ENCODE measurements at places on chromosomes 4 and X.
A peak's percentile ranks its signal among the peaks of the same experiment; 100 is the strongest.

- no peak for DNase-seq
Measured at GRCh38 chr4:6767748-6768538, 14.6 kb upstream of the KIAA0232 start.

GRCh38 chr4:83340692-83341343 lies 6.2 kb upstream of the HPSE start:
- DNase-seq, result peak; percentile 42

DNA sequence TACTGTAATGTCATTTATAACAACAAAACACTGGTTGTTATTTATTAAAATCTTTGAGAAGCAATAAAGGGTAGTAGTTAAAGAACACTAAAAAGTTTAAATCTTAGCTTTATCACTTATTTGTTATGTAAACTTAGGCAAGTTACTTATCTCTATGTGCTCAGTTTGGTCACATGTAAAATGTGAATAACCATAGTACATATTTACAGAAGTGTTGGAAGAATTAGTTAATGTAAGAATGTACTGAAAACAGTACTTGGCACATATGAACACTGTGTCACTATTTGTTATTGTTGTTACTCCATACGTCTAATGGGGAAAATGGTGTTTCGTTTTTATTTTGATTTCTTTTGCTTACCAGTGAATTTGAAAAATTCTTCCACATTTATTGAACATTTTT lies 9.1 kb downstream of the NEK1 start:
- no peak for DNase-seq

DNA sequence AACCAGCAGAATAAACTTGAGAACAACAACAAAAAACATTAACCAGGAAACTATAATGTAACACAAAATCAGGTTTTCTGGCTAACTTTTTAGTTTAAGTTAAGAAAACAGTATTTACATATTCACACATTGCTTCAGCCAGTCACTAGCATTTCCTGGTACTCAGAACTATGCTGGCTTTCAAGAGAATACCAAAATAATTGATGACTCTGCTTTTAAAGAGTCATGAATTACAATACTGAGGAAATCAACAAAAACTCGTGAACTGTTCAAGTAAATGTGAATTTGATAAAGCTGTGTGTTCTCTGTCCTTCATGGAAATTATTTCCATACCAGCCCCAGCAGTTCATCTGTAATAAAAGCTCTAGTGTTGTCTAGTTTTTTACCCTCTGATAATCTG lies 27.4 kb downstream of the PRSS12 start:
- no peak for DNase-seq

DNA sequence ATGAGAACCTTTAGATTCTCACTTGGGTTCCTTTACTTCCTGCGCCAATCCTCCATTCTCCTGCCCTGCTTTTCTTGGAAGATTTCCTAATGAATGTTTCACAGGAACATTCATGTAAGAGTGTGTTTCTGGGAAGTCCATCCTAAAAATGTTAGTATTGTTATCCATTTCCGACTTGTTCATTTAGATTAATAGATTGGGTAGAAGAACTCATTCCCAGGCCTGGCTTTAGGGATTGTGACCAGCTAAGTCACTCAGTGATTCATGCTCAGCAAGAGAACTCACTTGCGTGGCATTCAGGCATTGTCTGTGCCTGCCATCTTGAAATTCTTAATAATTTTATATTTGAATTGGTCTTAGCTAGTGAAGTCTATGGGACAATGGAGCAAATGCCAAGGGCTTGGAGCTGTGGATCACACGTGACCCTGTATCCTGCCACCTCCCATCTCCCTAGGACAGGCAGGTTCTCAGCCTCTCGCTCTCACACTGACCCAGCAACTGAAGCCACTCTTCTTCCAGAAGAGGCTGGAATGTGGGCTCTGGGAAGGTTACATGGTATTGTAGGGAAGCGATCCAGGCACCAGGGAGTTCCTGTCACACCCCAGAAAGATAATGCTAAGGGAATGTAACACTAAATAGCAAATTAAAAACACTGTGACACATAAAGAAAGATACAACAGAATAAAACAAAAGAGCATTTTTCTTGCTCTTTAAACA lies 562.1 kb downstream of the TMA16 start:
- no peak for DNase-seq

DNA sequence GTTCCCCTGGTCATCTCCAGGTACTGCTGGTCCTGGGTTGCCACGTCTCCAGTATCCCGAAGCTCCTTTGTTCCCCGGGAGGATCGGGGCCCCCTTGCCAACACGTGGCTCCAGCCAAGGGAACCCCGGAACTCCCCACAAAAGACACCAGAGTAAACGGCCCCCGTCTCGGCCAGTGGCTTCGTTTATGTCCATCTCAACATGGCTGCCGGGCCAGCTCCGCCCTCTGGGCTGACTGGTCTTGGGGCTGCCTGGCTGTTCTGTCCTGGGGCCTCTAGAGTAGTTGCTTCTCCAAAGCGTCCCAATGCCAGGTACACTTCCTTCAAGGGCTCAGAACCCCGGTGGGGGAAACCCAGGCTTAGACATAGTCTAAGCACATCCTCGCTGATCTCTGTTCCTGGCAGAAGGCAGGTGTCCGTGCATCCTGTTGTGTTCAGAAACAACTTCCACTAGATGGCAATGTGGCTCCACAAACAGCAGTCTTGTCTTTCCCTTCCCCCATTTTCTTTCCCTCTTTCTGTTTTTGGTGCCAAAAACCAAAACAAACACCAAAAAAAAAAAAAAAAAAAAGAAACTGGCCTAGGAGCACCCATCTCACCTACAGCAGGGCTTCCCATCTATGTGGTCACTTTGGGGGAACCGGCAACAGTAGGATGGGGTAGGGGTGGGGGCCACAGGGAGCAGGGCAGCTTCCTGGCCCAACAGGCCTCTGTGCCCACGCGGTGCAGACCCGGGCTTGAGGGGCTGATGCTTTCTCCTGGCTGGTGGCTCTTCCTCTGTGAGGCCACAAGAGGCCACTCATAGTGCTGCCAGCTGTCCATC lies 35.3 kb downstream of the NBDY start:
- no peak for DNase-seq

- no peak for DNase-seq
Measured at GRCh38 chr4:82785611-82786400, 12.8 kb downstream of the SCD5 start.

GRCh38 chr4:169338241-169338640 lies 67.5 kb upstream of the SH3RF1 start:
- DNase-seq, result no peak

DNA sequence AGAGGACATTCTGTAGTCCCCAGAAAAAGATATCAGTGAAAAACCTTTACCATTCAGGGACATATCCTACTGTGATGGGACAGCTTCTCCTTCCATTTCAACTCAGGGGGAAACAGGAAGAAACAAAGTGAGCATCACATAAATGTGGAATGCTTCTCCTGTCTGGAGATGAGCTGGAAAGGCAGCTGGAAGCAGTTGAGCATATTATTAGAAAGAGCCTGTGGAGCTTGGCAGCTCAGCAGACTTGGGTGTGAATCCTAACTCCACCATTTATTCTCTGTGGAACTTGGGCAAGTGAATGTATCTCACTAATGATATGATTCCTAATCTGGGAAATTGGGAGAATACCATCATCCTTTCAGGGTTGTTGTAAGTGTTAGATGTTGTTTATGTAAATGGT lies 232.1 kb upstream of the F9 start:
- no peak for DNase-seq

- no peak for DNase-seq
Measured at GRCh38 chrX:38326086-38326485, 1.2 kb downstream of the RPGR start.

GRCh38 chr4:122503214-122503613 lies 46.7 kb upstream of the IL2 start:
- peak; percentile 2 for DNase-seq

DNA sequence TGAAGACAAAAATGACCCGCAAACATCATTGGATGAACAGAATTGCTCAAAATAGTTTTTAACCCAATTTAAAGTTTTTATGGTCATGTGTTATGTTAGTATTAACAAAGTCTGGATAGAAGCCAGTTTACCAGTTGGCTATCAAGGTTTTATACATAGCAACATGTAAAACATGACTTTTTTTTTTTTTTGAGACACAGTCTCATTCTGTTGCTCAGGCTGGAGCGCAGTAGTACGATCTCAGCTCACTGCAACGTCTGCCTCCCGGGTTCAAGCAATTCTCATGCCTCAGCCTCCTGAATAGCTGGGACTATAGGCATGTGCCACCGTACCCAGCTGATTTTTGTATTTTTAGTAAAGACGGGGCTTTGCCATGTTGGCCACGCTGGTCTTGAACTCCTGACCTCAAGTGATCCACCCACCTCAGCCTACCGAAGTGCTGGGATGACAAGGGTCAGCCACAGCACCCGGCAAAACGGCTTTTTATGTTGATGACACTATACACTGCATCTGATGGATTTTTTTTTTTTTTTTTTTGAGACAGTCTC lies 3.4 kb downstream of the SAT1 start:
- no peak for DNase-seq

DNA sequence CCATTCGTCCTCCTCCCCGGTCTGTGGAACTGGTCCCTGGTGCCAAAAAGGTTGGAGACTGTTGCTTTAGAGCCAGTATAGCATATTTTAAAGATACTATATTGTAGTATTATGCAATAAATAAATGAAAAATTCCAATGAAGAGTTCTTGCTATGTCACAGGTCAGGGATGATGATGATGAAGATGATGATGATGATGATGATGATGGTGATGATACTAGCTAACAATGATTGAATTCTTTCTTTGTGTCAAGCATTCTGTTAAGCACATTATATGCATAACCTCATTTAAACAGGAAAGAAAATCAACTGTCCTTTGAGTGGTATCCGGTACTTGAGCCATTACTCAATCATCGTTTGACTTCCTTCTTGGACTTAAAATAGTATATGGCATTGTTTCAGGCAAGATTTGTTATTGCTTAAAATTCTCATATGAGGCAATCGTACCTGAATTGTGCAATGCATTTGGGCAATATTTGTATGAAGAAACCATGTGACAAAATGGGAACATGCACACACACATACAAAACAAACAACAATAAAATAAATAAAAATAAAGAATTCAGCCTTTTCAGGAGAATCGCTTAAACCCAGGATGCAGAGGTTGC lies 22.8 kb upstream of the TLR2 start:
- no peak for DNase-seq

DNA sequence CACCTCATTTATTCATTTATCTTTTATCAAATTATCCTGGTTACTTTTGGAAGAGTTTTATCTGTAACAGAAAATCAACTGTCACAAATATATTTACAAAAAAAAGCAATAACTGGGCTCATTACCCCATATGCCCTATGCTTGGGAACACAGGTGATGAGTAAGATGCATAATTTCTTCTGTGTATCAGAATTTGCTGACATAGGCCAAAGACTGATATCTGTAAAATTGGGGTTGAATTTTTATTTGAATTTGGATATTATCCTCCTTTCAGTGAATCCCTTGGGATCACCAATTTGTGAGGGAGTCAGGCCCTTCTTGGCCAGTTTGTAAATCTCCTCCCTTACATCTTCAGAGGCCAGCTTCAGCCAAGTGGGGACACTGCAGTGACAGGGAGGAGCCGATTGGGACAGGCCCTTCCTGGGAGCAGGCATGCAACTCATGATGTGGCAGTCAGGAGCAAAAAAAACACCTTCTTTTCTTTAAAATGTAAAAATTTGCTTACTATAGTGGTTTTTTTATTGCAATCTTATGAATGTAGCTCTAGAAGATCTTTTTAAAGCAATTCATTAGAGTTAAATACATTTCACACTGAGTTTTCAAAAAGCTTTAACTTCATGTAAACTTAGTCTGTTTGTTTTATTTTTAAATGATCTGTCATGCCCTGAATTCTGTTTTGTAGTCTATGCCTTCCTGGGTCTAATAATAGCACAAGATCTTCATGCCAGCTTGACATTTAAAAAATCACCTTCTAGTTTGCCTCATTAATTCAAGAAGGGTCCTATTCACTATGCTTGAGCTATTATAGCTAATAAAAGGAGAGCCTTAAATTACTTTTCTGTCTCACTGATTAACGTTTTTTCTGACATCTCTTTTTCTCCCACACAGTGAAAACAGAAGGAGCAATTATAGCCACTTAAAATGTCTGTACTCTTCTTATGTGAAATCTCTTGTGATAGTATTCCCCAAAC lies 136.6 kb upstream of the SPRY1 start:
- no peak for DNase-seq

DNA sequence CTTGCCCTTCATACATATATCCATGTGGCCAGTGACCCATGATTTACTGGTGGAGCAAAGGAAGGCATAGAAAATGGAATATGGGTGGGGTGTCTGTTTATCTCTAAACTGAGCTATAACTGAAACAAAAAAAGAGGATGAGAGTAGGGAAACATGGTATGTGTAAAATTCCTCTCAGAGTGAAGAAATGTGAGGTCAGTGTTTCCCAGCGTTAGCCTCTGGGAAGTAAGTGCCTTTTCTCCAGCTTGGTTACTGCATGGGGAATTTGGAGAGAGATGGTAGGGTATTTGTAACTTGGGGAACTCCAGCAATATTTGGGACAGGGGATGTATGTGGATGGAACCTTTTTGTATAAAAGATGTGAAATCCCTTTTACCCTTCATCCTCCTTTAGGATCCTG lies 89.4 kb downstream of the AFF1 start:
- DNase-seq, result no peak

- DNase-seq, result no peak
Measured at GRCh38 chrX:148878371-148878770, 378.0 kb downstream of the AFF2 start.

DNA sequence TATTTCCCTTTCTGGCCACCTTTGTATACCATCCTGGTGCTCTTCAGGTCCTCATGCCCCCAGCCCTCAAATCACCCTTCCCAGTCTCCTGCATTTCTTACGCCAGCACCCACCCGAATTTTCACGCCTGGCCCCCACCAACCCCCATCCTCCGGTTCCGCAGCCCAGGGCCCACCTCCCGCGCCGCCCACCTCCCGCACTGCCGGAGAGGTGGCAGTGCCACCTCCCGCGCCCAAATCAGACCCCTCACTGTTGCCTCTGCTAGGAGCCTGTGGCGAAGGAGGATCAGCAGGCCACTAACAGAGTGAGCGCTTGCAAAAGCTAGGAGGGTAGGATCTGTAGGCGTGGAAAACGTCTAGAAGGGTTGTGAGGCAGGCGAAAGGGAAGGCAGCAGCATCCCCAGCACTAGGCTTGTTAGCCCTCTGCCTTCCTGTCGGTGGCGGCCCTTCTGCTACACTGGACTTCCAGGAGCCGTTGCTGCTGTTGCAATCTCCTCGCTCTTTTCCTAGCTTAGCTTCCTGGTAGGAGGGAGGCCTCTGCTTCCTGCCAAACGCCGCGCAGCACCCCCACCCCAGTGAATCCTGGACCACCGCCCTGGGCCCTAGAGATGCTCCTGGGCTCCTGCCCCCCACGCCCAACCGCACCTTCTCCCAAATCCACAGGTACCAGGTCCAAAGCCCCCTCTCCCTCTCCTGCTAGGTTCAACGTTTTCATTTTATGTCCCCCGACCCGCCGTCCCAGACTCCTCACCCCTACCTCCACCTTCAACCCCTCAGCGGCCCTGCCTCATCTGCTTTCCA lies 51.0 kb downstream of the SPIN2B start:
- no peak for DNase-seq
